ENCODE measurements at places on chromosomes 3 and 15.

DNA sequence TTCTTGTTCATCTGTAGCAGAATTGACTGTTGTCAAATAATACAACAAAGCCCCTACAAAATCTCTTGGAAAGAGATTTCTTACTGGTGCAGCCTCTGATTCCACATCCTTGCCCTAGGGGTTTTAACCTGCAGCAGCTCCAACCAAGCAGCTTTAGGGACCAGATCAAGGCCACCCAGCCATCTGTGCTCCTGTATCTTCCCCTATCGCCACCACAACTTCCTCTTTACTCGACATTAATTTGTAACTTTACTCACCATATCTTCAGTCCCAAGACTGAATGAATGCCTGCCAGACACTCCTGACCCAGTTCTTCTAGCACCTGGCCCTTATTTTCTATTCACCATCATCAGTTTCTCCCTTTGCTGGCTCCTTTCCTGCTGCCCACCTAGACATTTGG is 156.6 kb upstream of the IL12A start:
- DNase-seq, result no peak

DNA sequence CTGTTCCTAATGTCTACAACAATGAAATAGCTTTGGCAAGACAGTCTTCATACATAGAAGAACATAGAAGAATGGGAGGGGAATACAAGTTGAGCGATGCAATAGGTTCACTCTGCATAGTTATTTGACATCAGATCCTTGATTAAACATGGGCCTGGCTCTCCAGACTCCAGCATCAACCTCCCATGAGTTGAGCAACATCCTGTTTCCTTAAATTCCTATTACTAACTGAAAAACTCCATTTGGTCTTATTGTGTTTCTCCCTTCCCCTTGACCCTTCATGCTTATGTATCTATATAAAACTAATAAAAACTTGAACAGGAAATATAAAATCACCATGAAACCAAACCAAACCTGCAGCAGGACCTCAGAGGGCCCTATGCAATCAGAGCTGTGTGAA is 304.5 kb upstream of the SATB1 start:
- DNase-seq, result no peak

GRCh38 chr3:43095370-43095769 is 10.5 kb downstream of the POMGNT2 start:
- no peak for DNase-seq

DNA sequence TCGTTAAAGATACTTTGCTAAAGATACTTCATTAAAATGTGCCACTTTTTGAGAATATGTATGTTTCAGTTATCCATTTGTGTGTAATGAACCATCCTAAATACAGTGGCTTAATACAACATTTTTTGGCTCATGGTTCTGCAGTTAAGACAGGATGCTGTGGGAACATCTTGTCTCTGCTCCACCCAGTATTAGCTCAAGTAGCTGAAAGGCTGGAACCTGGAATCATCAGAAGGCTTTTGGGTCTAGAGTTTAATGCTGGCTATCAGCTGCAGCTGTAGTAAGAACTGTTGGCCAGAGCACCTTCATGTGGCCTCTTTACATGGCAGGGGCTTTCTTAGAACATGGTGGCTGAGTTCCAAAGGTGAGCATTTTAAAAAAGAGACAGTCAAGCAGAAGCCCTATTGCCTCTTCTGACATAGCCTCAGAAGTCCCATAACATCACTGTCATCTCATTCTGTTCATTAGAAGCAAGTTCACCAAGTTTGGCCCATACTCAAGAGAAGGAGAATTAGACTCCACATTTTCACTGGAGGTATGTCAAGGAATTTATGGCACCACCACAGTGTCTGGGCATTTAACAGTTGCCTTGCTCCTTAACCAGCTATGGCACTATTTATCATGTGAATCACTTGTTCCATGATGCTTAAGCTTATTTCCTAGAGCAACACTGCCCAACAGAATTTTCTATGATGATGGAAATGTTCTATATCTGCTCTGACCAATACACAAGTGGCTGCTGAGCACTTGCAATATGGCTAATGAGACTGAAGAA is 70.4 kb upstream of the PDZRN3 start:
- no peak for DNase-seq

DNA sequence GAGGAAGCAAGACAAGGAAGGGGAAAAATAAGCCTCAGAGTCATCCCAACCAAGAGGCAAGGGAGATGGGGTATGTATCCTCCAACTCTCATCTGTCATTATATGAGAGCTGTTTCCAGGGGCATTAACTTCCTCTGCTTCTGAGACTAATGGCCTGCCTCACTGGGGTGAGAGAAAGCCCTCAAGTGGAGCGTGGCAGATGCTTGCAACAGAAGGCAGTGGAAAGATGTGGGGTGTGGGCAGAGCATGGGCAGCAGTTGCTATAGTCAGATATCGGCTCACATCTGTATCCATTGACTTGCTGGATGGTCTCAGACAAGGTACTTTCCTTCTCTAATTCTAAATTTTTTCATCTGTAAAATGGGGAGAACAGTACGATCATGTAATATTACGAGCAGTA is 81.7 kb upstream of the PLCL2 start:
- DNase-seq, result no peak

DNA sequence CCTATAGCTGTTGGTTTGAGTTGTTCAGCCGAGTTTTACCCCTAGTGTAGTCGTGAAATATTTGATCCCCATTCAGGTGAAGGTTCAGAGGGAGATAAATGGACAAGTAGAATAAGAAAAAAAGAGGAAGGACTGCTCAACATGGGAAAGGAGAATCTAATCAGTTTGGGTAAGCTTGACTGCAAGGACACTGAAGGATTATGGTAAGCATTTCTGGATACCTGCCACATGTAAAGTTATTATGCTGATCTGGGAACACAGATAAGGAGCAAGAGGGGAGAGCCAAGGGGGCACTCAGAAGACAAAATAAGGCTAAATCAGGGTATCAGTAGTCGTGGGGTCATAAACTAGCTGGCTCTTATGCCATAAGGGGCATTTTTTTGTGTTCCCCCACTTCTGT is 49.9 kb downstream of the TFG start:
- DNase-seq, result no peak

- no peak for DNase-seq
Observed at GRCh38 chr15:57463360-57463759, 87.1 kb downstream of the CGNL1 start.

DNA sequence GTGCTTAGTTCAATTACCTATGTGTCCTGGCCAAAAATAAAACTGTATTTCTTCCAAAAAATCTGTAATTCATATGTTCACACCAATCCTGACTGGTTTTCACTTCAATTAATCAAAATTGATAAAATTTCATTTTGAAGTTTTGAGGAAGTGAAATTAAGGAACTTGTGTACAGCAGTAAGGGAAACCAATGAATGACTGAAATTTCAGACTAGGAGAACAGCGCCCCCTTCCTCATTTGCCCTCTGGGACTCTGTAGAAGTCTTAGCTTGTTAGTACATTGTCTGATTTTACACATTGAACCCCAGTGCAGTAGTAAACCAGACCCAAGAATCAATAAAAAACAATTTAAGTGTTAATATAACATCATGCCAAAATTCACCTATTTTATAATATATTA is 495.3 kb upstream of the AGTR1 start:
- DNase-seq, result no peak

DNA sequence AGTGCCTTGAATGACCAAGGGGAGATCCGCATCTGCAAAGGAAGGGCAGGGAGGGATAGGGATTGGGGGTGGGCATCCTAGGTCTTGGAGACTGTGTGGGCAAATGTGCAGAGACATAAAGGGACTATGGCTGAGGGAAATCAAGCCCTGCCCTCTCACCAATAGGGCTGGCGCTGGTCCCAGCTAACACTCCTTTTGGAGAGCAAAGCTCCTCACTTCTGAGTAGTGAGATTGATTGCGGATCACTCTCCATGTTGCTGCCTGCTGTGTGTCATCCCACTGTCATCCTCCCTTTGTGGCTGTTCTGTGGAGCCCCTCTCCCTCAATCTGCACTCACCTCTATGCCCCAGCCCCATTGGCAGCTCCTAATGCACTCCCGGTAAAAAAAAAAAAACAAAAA is 2.2 kb upstream of the CELSR3 start:
- no peak for DNase-seq

DNA sequence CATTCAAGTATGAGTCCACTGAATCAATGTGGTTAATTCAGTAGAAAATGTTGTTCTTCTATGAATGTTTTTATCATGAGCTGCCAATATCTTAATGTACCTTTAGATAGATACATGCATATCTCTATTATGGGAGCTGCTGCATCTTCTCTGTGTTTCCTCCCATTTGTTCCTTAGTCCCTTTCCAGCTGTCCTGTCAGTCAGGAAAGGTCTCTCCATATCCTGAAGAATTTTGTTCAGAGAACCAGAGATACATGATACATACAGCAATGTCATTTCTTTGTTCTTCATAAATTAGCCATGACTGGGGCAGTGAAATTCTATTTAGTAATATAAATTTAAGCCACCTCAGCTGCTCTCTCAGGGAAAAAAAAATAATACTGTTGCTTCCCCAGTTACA is 103.7 kb downstream of the P3H2 start:
- no peak for DNase-seq

GRCh38 chr15:70066447-70066846 is 31.3 kb downstream of the TLE3 start:
- no peak for DNase-seq

DNA sequence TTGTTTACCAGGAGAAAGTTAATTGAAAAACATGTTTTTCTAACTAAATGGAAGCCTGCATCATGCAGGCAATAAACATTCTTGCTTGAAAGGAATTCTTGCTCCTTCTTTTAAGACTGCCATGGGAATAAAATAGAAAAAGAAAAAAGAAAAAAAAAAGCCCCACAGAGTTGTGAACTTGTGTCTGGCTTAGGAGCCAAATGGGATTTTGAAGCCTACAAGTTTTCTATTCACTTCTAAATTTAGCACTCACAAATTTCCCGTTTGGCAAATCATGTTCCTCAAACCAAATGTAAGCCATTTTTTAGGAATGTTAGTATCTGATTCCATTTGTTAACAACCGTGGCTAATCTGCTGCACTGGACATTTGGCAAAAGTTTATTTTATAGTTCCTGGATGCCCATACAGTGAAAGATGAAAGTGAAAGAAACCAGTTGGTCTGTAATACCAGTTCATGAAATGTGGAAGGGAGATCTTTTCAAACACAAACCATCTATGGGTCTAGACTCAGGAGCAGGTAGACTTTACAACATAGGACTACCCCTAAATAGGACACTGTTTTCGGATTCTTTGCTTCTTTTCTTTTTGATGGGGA is 133.8 kb upstream of the GMNC start:
- DNase-seq, result no peak

GRCh38 chr3:162295323-162295983 is 798.8 kb downstream of the OTOL1 start:
- no peak for DNase-seq

DNA sequence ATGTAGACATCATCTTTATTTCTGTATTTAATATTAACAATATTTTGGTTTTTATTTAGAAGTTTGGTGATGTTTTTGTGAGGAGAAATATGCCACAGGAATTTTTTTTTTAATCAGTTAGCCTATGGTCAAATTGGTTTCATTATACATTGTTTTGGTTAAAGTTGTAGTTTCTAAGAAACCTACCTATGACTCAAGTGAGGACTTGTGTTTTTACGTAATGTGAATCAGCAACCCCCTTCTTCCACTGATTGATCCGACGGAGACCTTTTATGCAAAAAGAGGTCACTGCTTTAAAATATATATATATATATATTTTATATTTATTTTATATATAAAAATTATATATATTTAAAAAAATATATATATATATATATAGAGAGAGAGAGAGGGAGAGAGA is 698.1 kb downstream of the FHIT start:
- no peak for DNase-seq

- no peak for DNase-seq
Observed at GRCh38 chr3:3366386-3366785, 186.9 kb upstream of the CRBN start.

DNA sequence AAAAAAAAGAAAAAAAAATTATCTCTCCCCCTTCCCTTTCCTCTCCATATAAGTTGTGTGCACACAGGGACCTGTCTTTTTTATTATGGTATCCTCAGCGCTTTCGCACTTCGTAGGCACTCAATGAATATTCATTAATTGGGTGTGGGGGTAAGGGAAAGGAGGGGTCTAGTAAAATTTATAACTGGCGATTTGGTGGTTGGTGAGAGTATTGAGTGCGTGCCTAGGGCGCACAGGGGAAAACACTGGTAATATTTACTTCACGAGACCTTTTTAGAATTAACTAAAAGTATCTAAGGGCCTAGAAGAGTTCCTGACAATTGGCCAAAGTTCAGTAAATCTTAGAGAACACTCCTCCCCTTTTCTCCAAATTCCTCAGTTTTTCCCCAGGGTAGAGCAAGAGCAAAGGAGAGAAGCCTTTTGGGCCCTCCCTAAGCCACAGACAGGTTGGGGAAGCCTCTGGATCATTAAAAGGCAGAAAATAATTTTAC is 25.7 kb downstream of the TYRO3 start:
- DNase-seq, result no peak

DNA sequence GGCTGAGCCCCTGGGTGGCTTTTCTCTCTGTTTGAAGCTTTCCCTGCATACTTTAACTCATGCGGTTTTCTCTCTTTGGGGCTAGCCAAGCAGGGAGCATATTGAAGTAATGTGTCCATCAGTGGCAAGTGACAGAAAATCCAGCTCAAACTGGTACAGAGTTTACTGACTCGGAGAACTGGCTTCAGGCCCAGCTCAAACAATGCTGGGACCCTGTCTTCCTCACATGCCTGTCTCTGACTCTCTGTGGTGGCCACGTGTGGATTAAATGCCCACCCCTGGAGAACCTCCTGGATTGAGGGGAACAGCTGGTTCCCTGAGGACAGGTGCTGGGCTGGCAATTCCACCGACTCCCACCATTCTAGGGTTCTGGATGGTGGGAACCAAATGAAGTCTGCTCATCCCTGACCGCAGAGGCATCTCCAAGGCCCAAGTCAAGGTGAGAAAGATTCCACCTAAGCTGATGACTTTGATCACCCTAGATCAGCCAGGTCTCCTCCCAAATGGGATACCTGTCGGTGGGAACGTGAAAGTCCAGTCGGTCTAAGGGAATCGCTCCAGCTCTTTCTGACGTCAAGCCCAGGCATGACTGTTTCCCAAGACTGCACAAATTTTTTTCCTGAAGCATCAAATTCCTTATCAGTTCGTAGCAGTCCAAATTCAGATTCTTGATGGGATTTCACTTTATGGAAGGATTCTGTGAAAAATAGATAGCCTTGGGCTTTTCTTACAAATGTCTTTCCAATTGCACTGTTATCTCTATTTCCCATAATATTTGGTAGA is 16.3 kb upstream of the HDAC11 start:
- no peak for DNase-seq

DNA sequence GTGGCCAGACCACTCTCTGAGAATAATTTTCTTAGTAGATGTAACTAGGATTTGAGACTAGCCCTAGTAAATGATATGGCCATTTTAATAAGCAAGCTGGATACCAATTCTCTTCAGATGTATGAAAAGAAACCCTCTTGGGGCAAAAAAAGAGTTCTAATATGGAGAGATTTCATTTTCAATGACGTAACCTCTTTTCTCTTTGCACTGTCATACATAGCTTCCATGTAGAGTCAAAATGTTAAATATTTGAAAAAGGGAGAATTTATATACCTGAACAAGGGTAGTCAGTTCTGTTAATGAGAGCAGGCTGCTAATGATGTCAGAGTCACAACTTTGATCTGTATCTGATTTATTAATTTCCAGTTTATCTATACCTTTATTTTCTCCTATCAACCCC is 120.0 kb downstream of the KBTBD8 start:
- DNase-seq, result no peak
